ENCODE measurements at places on chromosomes 12 and 14.

GRCh38 chr14:75443203-75443969, 15.6 kb downstream of the JDP2 start:
- no peak for DNase-seq

DNA sequence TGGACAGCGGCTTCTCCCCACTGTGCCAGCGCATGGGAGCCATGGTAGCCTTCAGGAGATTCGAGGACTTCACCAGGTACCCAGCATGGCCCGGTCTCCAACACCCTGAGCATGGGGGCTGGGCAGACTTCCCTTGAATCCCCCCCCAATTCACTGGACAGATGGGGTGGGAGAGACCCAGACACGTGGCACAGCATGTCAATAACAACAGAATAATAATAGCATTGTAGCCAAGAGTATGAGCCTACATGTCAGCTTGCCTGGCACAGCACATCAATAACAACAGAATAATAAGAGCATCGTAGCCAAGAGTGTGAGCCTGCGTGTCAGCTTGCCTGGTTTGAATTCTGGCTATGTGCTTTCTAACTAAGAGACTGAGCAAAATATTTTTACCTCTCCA, 76.4 kb downstream of the FOXN4 start:
- no peak for DNase-seq

DNA sequence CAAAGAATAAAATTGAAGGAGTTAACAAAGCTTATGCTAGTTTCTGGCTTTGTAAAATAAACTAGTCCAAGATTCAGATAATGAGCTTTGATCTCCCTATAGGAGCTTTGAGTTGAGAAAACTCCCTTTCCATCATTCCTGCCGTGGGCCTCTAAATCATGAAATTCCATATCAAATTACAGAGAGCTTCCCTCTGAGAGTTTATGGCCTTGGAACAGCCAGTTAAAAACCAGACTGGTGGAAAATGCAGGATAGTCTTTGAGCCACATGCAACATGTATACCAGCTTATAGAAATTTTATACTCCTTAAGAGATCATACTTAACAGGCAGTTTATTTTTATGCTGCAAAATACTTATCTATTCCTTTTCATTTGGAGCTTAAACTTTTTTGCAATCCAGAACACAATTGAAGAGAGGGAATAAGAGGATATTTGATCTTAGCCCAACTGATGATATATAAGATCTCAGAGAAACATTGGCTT, 175.8 kb upstream of the ATP2B1 start:
- no peak for DNase-seq

- no peak for DNase-seq
Measured at GRCh38 chr12:10214136-10214894, 1.6 kb downstream of the GABARAPL1 start.

- DNase-seq, result no peak
Measured at GRCh38 chr12:25591144-25591543, 38.1 kb upstream of the LMNTD1 start.

GRCh38 chr12:123898673-123899072, 74.0 kb downstream of the CCDC92 start:
- DNase-seq, result no peak

GRCh38 chr12:121663610-121663929, 5.9 kb downstream of the MORN3 start:
- no peak for DNase-seq

DNA sequence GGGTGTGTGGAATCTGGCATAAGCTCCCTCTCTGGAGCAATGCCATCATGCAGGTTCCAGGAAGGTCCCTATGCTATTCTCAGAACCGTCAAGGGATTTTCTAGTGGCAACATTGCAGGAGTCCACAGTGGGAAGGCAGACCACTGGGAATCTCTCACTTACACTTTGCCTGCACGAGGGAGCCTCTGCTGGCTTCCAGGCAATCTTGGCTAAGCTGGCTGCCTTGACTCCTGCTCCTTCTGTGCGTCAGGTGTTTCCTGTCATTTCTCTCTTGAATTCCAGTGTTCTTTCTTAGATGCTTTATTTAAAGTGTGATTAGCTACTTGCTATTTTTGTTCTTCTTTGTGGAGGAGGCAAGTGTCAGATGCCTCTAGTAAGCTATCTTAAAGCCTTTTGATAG, 414.0 kb upstream of the ATP2B1 start:
- no peak for DNase-seq

DNA sequence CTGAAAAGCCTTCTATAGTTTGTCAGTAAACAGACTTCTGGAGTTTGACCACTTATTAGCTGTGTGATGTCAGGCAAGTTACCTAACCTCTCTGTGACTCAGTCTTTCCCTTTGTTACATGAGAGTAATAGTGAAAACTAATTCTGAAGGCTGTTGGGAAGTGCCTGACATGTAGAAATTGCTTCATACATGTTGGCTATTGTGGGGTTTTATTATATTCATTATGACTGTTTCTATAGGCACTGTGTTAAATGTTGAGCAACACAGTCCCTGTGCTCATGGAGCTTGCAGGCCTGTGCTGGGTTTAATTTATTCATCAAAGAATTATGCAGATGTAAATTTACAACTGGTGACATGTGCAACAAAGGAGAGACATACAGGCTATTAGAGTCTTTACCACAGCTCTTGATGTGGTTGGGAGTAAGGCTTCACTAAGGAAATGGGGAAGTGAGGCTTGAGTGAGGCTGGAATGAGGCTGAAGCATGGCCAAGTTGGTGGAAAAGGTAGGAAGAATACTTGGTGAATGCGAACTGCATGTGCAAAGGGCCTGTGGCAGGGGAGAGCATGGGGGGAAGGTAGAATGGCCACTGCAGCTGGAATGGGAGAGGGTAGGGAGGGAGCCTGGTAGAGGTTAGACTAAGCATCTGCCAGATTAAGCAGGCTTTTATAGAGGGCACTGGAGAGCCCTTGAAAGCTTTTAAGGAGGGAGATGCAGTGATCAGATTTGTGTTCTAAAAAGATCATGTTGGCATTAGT, 236.4 kb upstream of the CRY1 start:
- no peak for DNase-seq

GRCh38 chr14:92607702-92608429, 94.3 kb downstream of the RIN3 start:
- DNase-seq, result no peak

- no peak for DNase-seq
Measured at GRCh38 chr12:79426121-79426520, 264.6 kb downstream of the PAWR start.

DNA sequence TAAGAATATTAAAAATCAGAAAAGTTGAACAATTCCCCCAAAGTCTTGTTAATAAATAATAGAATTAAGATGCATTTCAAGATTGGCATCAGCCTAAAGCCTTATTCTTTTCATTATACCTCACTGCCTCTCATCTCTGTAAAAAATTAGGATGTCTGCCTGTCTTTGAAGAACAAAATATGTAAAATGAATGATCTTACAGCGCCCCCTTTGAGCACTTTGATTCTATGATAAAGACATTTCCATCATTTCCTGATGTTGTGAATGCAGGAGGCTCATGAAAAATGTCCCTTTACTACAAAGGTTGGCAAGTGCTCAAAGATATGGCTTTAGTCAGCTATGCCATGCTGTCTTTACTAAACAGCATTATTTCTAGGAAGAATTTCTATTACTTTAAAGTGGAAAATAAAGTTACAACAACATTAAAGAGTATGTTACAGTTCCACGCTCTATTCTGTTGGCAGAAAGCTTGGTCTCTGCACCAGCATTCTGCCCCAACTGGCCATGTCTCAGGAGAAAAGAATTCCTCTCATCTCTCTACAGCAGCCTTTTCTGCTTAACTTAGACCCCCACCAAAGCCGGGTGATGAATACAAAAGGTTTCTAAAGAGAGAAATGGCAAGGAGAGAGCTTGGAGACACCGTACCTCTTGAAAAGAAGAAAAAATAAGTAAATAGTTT, 95.1 kb downstream of the LLPH start:
- DNase-seq, result no peak

- DNase-seq, result no peak
Measured at GRCh38 chr12:69834576-69834975, 9.5 kb downstream of the MYRFL start.

GRCh38 chr14:64209444-64210131, 84.6 kb downstream of the ESR2 start:
- no peak for DNase-seq

DNA sequence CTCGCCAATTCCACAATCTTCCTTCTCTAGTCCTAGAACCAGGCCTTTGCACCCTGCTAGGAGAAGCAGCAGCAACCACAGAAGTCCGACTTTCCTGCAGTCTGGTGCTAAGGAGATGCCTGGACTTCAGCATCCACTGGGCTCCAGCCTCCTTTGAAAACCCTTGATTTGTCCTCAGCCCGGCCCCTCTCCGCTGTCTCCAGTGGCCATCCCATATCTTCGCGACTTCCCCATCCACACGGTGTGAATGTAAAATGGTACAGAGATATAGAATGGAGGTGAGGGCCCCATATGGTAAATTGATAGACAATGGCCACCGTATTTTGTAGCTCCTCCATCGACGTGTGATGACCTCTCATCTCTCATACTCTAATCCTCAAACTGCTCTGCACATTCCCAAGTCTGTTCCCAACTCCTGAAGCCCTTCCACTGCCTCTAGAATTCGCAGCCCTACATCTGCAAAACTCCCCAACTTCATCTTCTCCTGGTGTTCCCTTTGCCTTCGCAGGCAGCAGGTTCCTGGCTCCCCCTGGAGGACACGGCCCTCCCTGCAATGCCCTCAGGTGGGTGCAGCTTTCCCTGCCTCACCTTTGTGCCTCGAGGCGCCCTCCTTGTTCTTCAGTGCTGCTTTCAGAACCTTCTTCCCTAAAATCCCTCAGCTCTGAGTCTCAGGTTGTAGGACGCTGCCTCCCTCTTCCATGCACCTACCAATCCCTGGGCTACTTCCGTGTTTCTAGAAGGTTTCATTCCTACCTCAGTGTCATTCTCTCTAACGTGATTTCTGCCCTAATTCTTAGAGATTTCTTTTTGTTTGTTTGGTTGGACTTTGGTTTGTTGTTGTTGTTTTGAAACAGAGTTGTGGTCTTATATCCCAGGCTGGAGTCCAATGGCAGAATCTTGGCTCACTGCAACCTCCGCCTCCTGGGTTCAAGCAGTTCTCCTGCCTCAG, 36.7 kb downstream of the TMBIM6 start:
- peak; percentile 66 for DNase-seq

- no peak for DNase-seq
Measured at GRCh38 chr12:93624595-93625294, 52.3 kb downstream of the SOCS2 start.

GRCh38 chr14:100440758-100441203, 117.6 kb downstream of the SLC25A47 start:
- no peak for DNase-seq

GRCh38 chr12:115632308-115632707, 645.2 kb downstream of the MED13L start:
- DNase-seq, result no peak

DNA sequence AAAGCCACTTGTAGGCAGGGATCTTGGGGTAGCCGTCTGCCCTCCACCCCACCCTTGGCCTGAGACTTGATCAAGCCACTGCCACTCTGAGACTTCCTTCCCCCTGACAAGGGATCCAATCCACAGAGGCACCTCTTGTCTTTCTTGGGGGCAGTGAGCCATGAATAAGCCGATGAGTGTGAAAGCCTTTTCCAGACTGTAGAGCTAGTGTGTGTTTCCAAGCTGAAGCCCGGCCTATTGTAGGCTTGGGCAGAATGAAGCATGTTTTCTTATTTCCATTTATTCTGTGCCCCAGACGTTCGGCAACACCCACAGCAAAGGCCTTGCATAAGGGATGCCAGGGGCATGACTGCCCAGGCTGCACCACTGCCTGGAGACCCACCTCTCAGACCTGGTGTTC, 991.6 kb downstream of the BCL11B start:
- no peak for DNase-seq

GRCh38 chr12:50104417-50105366, 884 bp downstream of the GPD1 start:
- no peak for DNase-seq

- DNase-seq, result no peak
Measured at GRCh38 chr14:75053396-75054291, 2.4 kb upstream of the MLH3 start.

DNA sequence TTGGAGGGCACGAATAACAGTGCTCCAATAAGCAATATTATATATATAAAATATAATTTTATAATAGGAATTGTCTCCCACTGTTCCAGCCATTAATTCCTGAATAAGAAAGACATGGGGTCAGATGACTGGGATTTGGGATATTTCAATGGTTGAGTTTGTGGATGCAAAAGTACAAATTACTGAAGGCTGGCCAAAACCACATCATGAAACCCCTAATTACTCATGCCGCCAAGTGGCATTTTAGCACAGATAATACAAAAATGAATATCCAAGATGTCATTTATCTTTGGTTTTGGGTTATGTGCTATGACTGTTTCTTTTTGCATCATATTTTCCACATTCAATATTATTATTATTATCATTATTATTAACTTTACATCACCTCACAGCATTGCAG, 261.4 kb upstream of the TBX3 start:
- DNase-seq, result no peak

GRCh38 chr12:81843599-81843998, 84.4 kb upstream of the PPFIA2 start:
- no peak for DNase-seq

- no peak for DNase-seq
Measured at GRCh38 chr14:90281261-90281660, 24.9 kb downstream of the PSMC1 start.

DNA sequence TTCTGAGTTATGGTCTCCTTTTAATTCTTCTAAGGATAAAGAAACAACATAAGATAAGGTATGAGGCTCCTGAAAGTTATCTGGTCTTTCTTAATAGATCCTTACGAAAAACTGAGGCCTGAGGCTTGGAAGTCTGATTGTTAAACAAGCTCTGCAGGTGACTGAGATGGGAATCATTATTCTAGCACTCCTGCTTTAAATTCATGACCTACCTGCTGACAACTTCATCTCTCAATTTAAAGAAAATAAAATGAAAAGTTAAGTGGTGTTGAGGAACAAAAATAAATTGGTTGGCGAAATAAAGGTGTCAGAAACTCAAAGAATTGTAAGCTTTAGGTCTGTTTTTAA, 80.1 kb downstream of the FAR2 start:
- DNase-seq, result no peak

- DNase-seq, result no peak
Measured at GRCh38 chr14:20696764-20697163, 8.2 kb downstream of the ANG start.

DNA sequence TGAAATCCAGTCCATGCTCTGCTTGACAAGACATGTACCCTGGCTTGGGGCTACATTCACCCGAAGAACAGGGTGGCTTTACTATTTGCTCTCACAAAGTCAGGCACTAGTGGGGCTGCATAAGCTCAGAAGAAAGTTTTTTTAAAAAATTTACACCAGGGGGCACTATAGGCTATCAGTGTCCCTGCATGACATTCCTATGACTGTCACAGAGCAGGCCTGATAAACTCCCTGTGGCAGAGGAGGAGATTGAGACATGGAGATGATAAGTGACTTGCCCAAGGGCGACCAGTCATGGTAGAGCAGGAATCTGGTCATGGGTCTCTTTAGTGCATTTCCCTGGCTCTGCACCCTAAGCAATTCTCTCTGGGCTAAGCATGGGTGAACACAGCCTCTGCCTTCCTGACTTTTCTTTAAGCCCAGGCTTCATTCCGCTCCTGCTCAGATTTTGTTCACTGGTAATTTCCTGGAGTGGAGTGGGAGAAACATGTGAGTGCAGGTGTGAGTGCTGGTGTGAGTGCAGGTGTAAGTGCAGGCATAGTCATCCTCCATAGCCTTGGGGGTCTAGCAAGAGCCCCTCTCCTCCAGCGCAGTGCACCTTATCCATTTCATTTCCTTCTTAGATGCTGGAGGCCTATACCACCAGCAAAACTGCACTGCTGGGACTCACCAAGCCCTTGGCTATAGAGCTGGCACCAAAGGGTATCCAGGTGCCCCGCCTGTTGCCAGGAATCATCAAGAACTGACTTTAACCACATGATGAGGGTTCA, 91.6 kb downstream of the DHRS2 start:
- DNase-seq, result no peak

All from stimulated activated CD8-positive, alpha-beta memory T cell treated with anti-CD3 and anti-CD28 coated beads, Interleukin-4, amount 100 ng/mL, for 1 hour (primary cell).